ENCODE measurements at places on chromosomes 11 and 22.

DNA sequence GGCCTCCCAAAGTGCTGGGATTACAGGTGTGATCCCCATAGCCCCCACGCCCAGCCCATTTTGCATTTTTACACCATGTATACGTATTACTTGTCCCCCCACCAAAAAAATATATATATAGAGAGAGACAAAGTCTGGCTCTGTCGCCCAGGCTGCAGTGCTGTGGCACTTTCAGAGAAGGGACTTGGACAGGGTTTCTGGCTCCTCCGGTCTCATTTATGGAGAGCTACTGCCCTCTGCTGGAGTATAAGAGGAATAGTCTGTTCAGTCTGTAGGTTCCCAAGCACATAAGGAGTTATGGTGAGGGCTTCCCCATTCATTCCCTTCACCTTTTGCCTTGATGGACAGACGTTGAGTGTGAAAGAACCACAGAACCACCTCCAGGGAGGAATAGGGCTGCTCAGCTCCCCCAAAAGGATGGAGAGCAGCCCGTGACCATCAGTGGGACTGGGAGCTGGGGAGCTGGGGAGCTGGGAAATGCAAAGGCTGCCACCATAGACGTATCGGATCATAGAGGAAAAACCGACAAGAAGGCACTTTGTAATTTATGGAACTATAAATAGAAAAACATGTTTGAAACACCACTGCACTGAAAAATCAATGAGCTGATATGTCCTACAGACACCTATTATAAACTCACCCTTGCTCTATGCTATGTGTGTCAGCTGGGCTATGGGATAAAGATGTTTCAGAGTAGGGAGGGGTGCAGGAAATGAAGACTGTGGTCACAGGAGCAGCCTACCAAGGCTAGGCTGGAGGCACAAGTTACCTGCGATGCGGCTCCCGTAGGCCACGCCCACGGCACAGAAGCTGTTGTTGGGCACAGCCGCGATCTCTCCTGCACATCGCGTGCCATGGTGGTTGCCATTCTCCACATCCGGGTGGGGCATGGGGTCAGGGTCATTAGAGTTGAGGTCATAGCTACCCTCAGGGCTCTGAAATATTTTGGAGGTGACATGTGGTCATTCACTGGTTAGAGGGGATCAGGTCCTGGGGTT is 5.2 kb downstream of the PCSK7 start:
- DNase-seq = peak; percentile 56

GRCh38 chr11:24181395-24182047 is 315.3 kb upstream of the LUZP2 start:
- no peak for DNase-seq

DNA sequence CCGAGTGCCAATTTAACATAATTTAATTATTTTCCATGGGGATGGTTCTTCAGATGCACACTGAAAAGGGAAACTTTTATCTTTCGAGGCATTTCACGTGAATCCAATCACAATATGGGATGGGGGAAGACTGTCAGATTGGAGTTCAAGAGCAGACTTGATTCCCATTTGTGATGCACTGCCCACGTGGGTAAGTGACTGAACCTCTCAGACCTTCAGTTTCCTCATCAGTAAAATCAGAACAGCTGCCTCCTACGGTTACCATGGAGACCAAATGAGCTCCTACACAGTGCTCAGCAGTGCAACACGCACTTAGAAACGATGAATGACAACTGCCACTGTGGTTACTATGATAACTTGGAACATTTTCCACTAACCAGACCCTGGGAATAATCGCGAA is 21.7 kb downstream of the KIAA0930 start:
- no peak for DNase-seq

GRCh38 chr11:96842731-96843130 is 452.9 kb downstream of the JRKL start:
- no peak for DNase-seq

DNA sequence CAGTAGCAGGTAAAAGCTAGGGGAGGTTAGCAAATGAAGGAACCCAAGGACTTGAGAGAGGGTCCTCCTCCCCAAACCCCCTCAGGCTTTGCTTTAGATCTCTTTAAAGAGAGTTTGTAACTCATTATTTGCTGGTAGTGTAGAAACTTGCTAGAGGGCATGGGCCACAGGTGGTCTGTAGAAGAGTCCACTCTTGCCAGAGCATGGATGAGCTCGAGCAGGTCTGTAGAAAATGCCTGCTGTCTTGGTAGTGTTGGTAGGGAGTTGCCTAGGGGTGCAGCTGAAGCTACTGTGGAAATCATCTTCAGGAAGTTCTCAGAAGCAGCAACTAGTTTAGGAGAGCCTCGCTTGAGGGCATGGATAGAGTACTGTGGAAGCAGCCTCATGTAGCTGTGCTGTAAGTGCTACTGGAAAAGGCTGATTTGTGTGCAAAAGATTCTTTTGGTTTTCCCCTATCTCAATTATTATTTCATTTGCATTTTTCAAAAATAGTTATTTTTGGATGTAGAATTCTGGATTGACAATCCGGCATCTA is 104.3 kb downstream of the TMEM135 start:
- no peak for DNase-seq

DNA sequence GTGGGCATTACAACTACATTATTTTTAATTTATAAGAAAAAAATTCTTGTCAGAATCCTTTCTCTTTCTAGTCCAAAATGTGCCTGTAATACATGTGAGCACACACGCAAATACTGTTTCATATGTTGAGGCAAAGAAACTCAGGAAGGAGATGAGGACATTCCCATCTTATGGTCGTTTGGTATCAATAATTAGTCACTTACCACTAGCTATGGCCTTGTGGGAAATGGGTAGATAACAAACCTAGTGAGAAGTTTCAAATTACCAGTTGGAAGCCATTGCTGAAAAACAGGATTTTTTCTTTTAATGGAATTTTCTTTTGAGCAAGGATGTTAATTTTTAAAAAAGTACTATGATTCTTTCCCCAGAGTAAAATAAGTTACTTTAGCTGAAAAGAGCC is 25.7 kb downstream of the AMOTL1 start:
- no peak for DNase-seq

GRCh38 chr11:87926250-87926970 is 248.8 kb downstream of the RAB38 start:
- DNase-seq = peak; percentile 14

GRCh38 chr11:11779975-11780374 is 61.8 kb upstream of the USP47 start:
- DNase-seq = no peak

- peak; percentile 12 for DNase-seq
Measured at GRCh38 chr11:118406599-118407166, 5.3 kb downstream of the ATP5MG start.

DNA sequence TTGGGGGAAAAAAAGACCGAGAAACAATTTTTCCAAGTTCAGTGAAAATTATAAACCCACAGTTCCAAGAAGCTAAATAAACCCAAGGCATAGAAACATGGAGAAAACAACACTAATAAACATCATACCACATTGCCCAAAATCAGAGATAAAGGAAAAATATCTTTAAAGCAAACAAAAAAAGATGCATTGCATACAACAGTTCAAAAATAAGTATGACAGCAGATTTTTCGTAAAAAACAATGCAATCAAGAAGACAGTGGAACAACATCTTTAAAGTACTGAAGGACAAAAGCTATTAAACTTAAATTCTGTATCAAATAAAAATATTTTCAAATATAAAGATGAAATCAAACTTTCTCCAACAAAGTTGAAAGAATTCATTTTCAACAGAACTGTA is 921.3 kb downstream of the METTL15 start:
- no peak for DNase-seq

DNA sequence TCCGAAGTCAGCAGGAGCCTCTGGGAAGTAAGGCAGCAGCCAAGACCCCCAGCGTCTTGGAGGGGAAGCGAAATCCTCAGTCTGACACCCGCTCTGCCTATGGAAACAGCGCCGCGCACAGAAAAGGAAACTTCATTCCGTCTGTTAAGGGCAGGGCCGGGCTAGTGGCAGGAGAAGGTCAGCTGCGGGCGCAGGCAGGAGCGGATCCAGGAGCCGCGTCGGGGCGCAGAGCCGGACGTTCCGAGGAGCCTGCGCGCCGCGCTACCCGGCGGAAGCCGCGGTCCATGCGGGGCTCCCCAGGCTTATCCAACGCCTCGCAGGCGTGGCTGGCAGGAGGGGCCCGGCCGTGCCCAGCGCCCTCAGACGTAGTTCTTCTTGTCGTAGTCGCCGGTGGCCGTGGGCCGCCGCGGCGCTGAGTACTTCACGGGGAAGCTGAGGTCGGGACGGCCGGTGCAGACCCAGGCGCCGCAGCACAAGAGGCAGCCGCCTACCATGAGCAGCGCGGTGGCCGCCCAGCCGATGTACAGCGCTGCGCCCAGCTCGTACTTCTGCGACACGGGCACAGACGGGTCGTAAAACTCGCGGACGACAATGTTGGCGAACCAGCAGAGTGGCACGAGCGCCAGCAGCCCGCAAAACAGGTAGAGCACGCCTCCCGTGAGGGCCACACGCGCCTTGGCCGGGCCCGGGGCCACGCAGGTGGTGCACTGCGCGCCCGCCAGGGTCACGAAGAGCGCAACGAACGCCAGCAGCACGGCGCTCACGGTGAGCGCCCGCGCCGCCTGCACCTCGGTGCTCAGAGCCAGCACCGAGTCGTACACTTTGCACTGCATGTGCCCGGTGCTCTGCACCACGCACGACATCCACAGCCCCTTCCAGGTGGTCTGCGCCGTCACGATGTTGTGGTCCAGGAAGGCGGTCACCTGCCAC is 705 bp downstream of the CLDN5 start:
- DNase-seq = no peak

- no peak for DNase-seq
Measured at GRCh38 chr11:84224042-84224441, 937.9 kb upstream of the CCDC90B start.

DNA sequence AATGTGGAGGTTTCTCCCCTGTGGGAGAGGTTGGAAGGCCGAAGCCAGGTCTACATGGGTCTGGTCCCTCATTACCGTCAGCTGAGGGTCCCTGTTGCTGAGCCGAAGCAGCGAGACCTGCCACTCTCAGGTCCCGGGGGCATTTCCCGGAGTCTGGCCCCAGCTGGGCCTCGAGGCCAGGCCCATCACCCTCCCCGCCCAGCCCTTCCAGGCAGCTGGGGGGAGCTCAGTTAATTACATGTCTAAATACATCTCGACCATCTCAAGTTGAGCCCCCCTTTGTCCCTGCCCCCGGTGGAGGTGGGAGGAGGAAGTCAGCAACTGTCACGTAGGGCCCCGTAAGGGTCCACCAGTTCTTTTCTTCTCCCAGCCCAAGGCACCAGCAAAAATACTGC is 3.6 kb downstream of the CDKN1C start:
- no peak for DNase-seq

GRCh38 chr11:2940147-2940920 is 11.1 kb upstream of the PHLDA2 start:
- no peak for DNase-seq

DNA sequence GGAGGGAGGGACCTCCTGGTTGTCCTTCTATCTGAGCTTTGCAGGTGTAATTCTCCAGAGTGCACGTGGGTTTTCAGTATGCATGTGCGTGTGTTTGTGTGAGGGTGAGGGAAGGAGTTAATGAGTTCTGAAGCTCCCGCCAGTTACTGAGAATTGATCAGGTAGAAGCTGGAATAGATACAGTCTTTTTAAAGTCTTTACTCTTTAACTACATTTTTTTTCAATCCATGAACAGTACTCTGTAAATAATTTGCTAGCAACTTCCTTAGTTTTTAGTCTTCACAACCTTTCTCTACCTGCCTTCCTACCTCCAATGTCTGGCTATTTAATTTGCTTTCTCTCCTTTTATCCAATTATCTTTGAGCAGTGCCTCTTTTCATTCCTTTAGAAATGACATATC is 25.5 kb downstream of the ARHGAP42 start:
- no peak for DNase-seq

GRCh38 chr22:38335077-38335476 is 17.8 kb upstream of the CSNK1E start:
- no peak for DNase-seq

DNA sequence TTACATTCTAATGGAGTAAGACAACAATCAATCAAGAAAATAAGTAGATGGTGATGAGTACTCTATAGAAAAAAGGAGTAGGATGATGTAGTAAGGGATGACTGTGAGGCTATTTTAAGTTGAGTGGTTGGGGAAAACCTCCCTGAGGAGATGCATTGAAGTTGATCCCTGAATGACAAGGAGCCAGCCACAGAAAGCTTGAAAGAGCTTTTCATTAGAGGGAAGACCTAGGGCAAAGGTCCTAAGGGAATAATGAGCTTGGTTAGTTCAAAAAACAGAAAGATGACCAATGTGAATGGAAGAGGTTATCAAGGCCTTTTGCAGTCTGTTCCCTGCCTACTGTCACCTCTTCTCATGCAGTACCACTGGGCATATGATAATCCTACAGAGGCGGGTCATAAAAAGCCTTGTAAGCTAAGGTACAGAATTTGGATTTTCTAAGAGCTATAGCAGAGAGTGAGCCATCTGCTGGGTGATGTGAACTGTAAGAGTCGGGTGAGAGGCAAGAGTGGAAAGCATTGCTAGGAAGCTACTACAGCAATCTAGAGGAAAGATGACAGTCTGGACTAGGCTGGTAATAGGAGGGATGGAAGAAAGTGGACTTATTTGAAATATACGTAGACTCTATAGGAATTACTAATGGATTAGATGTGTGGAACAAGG is 3.1 kb downstream of the PPP2R1B start:
- DNase-seq = no peak

Measured in fibroblast of the conjunctiva (primary cell).